Stimulated activated CD8-positive, alpha-beta memory T cell treated with anti-CD3 and anti-CD28 coated beads, Interleukin-7, amount 100 ng/mL, for 1 hour (primary cell): ENCODE measurements at places on chromosomes 2 and 18.

- no peak for DNase-seq
Measured at GRCh38 chr18:34002130-34002529, 222.6 kb downstream of the NOL4 start.

DNA sequence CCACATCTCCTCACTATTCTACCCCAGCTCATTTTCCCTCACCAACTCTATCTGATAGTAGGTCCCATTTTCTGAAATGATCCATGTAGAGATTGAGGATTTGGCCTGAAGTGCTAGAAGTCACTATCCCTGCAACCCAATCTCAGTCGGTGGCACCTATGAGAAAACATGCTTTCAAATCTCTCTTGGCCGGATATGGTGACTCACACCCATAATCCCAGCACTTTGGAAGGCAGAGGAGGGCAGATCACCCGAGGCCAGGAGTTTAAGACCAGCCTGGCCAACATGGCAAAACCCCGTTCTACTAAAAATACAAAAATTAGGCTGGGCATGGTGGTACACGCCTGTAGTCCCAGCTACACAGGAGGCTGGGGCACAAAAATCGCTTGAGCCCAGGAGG lies 19.1 kb upstream of the MARCHF4 start:
- no peak for DNase-seq

- DNase-seq, result no peak
Measured at GRCh38 chr2:74009577-74009976, 24.9 kb downstream of the TET3 start.

GRCh38 chr2:216911886-216912285 lies 52.0 kb upstream of the TNP1 start:
- no peak for DNase-seq

GRCh38 chr2:37443082-37443481 lies 98.7 kb downstream of the QPCT start:
- no peak for DNase-seq

DNA sequence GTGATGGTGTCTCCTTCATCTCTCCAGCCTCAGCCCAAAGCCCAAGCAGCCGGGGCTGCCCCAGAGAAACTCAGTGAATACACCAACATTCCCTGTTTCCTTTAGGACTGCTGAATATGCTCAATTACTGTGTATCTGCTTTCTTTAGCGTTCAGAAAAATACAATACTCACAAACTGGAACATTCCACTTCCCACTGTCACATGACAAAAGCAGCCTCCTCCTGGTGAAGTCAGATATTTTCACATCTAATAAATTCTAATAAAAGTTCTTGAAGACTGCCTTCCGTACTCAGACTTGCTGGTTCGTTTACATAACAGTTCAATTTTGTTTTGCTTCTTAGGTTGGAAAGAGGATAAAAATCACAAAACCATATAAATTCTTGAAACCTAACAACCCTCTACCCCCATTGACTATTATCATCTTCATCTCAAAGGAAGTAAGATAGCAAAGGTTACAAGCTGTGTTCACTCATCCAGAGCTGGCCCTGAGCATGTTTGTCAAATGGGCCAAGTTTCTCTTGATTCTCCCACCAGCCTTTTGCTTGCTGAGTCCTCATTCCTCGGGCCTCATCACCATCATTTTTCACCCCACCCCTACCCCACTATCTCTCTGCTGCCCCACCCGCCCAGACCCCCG lies 190.8 kb upstream of the HNRNPA3 start:
- DNase-seq, result no peak

DNA sequence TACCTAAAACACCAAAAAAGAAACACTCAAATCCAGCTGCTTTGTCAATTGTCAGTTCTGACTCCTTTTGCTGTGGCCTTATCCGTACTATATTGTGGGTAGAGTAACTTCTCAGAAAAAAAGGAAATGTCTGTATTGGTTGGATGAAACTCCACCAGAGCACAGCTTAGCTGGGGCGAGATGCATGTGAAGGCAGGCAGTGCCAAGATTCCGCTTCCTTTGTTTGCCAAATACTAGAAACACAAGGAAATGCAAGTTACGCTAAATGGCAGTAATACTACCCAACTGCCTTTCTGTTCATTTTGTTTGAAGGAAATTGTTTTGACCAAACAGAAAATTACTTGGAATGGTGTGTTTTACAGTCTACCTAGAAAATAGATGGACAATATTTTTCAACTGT lies 10.0 kb downstream of the KLF11 start:
- DNase-seq, result no peak

- DNase-seq, result no peak
Measured at GRCh38 chr2:240626531-240627300, 1.4 kb downstream of the GPR35 start.

DNA sequence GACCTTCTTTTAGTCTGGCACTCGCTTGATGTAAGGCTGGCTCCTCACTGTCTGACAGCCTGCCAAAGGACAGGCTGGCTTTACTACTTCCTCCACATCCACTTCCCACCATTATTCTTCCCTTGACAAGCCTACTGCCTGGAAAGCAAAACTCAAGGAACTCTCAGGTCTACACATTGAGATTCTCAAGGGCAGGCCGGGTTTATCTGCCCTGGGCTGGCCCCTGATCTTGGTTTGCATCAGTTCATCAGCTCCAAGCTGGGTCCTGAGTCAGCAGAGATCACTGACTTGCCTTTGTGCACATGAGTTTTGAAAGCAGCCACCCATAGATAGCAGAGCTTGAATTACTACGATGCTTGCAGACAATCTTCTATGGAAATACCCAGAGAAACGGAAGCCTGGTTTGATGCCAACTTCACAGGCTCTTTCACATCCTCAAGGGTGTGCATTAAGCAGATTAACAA lies 53.9 kb downstream of the KCTD18 start:
- no peak for DNase-seq

DNA sequence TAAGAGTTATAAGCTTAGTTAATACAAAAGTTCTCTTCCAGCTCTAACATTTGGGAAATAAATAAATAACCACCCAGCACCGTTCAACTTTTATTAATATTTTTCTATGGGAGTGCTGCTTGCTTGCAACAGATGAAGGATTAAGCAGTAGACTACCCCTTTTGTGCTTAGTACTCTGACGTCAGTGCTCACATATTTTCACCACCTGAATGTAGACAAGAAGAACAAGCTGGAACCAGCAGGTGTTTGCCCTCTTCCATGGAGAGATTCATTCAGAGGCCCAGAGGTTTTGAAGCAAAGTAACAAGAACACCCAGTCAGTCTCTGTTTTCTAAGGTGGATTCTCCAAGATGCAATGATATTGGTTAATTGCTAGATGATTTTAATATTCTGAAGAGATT lies 307.1 kb upstream of the PIK3C3 start:
- DNase-seq, result no peak

DNA sequence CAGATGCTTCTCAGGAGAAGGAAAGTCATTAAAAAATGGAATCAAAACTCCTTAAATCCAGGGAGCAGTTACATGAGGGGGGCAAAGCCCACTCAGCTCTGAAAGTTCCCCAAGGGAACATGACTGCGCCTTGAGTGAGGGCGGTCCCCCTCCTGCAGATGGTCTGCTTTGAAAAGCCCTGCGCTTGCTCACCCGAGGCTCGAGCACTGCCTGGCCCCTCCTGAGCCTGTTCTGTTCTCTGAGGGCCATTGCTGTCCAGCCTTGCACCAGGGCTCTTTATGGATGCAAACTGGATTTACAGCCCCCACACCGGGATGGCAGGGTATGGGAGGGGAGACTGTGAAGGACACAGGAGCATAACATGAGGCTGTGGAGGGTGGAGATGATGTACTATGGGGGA lies 37.8 kb upstream of the DNMT3A start:
- DNase-seq, result no peak

- no peak for DNase-seq
Measured at GRCh38 chr18:70331456-70332097, 42.7 kb downstream of the SOCS6 start.

GRCh38 chr2:216743781-216744180 lies 48.4 kb upstream of the IGFBP5 start:
- DNase-seq, result no peak

GRCh38 chr2:239678666-239679296 lies 278.0 kb upstream of the HDAC4 start:
- DNase-seq, result no peak

GRCh38 chr2:101400048-101400447 lies 12.7 kb upstream of the CREG2 start:
- DNase-seq, result no peak
